Esophagus squamous epithelium (tissue), 5 donors: ENCODE measurements at places on chromosomes 16 and 17.

- no peak for DNase-seq
These were observed 227.1 kb upstream of the ZFHX3 start for GRCh38 chr16:73275024-73275423.

- DNase-seq: no peak
These were observed 11.8 kb upstream of the KAT7 start for GRCh38 chr17:49776551-49777300.

DNA sequence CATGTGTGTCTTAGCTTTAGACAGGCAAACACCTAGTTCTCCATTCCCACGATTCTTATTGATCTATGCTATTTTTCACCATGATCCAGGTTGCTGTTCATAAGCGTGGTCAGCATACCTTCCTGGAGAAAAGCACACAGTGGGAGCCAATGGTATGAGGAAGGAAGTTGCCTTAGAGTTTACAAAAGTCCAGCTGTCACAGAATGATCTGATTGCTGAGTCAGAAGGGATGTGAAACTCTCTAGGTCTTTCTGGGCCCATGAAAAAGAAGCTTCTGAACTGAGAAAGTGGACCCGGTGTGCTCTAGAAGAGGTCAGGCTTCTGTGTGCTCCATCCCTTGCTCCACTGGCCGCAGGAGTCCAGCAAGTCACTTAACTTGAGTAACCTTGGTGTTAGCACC, 71.0 kb upstream of the CCL1 start:
- DNase-seq: no peak

DNA sequence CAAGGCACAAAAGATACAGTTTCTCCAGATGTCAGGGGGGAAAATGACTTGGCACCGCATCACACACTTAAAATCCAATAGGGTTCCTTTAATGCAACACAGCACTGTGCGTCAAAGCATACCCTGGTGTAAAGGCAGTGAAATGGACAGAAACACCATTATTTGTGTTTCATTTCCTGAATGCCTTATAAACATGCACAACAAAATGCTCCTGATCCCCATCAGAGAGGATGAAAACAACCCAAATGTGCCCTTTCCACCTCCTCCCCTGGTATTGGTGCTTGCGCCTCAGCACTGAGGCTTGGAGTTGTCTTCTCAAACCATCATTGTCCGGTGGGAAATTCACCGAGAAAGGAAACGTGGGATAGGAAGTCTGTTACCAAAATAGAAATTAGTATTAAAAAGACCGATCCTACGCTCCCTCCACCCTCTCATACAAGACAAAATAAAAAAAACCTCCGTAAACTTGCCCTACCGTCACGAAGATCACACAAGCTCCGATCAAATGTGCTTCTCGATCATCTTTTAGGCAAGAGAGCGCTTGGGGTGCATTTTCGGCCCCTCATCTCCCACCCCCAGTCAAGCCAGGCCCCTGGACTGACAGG, 722 bp downstream of the CDC27 start:
- DNase-seq: no peak

DNA sequence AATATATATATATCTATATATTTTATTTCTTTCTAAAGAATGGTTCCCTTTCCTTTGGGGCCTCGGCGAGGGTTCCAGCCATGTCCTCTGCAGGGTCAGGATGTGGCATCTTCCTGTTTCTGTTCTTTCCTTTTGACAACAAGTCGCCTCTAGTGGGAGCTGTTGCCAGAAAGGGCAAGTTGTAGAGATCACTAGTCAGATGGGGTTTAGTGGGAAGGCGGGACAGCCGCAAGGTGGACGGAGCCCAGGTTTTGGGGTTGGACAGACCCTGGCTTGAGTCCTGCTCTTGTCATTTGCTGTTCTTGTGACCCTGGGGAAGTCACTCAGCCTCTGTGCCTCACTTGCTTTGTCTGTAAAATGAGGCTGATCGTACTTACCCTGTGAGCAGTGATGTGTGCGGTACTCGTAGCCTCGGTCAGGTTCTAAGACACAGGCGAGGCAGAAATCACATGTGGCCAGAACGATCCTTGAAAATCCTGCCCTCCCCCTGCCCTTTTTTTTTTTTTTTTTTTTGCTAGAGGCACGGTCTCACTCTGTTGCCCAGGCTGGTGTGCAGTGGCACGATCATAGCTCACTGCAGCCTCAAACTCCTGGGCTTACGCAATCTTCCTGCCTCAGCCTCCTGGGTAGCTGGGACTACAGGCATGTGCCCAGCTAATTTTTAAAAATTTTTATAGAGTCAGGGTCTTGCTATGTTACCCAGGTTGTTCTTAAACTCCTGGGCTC, 80.1 kb downstream of the ABCC6 start:
- no peak for DNase-seq

GRCh38 chr17:51475730-51476129, 215.4 kb downstream of the UTP18 start:
- no peak for DNase-seq

DNA sequence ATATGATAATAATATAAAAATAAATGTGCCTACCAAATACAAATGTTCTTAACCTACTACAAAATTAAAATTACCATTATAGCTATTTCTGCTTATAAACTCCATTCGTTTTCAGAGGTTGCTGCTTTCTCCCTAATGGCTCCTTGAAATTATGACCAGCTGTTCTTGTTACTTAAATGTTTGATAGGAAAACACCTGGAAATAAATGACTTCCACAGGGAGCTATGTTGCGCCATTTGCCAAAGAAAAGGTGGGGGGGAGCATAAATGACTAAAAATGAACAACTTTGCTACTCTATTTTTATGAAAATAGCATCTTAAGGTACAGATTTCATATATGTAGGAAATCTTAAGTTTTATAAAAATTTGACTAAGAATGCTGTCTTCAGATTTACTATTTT, 157.5 kb upstream of the MON1B start:
- DNase-seq: no peak

DNA sequence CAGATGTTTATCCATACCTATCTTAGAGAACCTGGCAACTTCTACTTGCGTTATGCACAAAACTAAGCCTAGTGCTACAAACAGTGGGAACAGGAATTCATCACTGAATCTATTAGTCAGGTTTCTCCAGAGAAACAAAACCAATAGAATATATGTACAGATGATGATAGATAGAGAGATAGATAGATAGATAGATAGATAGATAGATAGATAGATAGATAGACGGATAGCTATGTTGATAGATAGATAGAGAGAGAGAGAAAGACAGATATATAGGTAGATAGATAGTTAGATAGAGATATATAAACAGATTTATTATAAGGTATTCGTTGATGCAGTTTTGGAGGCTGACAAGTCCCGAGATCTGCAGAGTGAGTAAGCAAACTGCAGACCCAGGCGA, 495.6 kb downstream of the TMEM114 start:
- DNase-seq: no peak

GRCh38 chr17:42133461-42134041, 10.9 kb downstream of the HSPB9 start:
- no peak for DNase-seq

- DNase-seq: no peak
These were observed 1427.3 kb downstream of the CDH8 start for GRCh38 chr16:60608971-60609370.
